ENCODE measurements at places on chromosomes 3 and 15.

- no peaks in the 10 kb centered on the region for H3K27me3 ChIP-seq
- no peak overlapping the region for H3K27ac ChIP-seq
- no peak overlapping the region for H3K4me3 ChIP-seq
- no peaks in the 10 kb centered on the region for H3K4me1 ChIP-seq
- H3K36me3 ChIP-seq = no peaks in the 10 kb centered on the region
- no peak for DNase-seq
Measured at GRCh38 chr3:31559872-31560534, 27.3 kb downstream of the STT3B start.

DNA sequence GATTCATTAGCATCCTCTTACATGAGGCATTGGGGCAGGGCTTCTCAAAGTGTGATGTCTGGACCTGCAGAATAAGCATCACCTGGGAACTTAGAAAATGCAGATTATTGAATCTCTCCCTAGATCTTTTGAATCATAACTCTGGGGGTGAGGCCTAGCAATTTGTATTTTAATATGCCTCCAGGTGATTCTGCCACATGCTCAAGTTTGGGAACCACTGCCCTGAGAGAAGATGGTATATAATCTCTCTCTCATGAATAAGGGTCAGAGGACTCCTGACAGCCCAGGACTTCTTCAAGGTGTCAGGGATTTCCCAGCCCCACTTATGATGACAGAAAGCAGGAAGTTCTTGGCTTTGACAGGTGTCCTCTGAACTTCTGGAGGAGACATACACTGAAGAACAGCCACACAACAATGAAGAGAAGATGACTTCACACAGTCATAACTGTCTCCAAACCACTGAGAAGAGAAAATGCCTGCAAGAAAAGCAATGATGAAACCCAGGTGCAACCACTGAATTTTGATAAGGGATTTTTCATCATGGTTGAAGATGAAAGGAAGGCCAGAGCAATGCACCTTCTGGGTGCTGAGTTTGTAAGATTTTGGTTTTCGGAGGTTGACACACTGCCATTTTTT lies 211.9 kb upstream of the MRPL3 start:
- no peak overlapping the region for H3K4me3 ChIP-seq
- no peak overlapping the region for H3K27ac ChIP-seq
- no peak for DNase-seq
- no peaks in the 10 kb centered on the region for H3K4me1 ChIP-seq
- H3K27me3 ChIP-seq = no peaks in the 10 kb centered on the region

DNA sequence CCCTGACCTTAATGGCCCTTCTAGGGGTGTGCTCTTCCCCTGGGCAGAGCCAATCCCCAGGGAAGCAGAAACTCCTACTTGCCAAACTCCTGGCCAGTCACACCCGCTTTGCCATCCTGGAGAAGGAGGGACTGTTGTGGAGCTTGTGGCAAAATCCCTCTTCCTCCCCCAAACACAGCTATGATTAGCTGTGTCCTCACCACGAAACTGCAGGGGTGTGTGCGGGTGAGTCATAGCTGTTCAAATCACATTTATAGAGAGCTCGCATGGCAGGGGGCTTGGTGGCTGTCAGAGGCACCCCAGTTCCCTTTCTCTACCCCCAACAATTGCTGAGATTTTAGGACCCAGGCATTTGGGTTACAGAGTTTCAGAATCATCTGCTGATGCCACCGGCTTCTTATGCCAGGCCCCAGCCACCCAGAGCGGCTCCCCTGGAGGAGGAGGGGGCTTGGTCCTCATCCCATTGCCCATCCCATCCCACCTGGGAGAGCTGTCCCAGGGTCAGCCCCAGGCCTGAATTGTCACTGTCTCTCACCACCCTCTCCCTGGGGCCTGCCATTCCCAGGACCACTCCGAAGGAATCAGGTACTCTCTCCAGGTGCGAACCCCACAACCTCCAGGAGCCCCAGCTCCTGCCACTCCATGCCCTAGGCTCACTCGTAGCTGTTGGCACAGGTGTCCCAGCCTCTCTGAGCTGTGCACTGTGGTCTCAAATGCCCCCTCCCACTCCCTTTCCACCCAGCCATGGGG lies 28.8 kb upstream of the MAGEF1 start:
- no peak for DNase-seq
- no peak overlapping the region for H3K27ac ChIP-seq
- H3K4me3 ChIP-seq = no peak overlapping the region
- H3K27me3 ChIP-seq = peaks cover 2% of the 10 kb centered on the region

- H3K27ac ChIP-seq = no peak overlapping the region
- H3K36me3 ChIP-seq = no peaks in the 10 kb centered on the region
Measured at GRCh38 chr15:71154607-71155200, 39.4 kb downstream of the THSD4 start.

DNA sequence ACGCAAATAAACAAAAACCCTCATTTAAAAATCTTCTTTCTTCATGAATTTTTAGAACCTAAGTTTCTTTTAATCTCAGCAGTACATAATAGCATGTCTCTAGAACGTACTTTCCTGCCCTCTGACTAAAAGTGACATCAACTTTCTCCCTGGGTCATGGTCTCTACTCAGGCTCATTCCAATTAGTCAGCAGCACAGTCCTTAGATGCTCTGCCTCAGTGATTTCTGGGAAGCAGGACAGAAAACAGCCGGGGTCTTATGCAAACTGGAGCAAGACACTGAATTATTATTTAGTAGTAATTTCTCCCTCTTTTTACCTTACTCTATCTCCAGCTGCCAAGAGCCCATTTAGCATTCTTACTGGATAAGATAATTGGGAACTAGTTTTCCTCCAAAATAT lies 365.2 kb downstream of the TUSC7 start:
- no peaks in the 10 kb centered on the region for H3K36me3 ChIP-seq
- H3K27ac ChIP-seq = no peak overlapping the region
- H3K4me1 ChIP-seq = no peaks in the 10 kb centered on the region
- no peaks in the 10 kb centered on the region for H3K27me3 ChIP-seq
- H3K4me3 ChIP-seq = no peak overlapping the region
